NCI-H1092 treated with DMSO at 0.1 percent for 48 hours (cell line): ENCODE measurements at places on chromosomes 7 and 10.

- no peak for DNase-seq
Measured at GRCh38 chr10:7314170-7314569, 96.7 kb downstream of the SFMBT2 start.

- DNase-seq: no peak
Measured at GRCh38 chr10:129662426-129662825, 195.4 kb downstream of the MGMT start.

DNA sequence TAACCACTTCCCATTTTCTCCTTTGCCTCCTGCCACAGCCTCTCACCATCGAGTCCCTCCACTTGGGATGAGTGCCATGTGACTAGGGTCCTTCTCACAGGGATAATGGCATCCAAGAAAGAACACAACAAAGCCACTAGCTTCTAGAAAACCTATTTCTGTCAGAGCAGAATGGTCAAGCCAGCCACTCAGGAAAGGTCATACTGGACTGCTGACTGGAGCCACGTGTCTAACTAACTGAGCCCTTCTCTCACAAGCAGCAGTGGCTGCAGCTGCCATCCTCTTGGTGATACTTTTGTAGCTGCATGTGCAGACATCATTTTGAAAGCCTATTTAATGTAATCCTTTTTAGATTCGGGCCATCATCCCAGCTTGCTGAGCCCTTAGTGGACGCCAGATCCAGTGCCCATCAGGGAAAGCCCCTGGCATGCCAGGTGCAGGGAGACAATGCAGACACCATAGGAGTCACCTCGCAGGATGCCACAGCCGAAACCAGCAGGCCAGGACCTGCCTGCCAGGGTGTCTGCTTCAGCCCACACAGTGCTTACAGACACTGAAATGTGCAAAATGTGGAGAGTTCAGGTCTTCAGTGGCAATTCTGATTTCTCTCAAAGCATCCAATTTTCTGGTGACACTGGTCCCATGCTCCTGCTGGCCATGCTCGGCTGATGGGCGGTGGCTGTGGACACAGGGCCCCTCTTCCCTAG lies 98.3 kb upstream of the DDC start:
- DNase-seq: no peak

DNA sequence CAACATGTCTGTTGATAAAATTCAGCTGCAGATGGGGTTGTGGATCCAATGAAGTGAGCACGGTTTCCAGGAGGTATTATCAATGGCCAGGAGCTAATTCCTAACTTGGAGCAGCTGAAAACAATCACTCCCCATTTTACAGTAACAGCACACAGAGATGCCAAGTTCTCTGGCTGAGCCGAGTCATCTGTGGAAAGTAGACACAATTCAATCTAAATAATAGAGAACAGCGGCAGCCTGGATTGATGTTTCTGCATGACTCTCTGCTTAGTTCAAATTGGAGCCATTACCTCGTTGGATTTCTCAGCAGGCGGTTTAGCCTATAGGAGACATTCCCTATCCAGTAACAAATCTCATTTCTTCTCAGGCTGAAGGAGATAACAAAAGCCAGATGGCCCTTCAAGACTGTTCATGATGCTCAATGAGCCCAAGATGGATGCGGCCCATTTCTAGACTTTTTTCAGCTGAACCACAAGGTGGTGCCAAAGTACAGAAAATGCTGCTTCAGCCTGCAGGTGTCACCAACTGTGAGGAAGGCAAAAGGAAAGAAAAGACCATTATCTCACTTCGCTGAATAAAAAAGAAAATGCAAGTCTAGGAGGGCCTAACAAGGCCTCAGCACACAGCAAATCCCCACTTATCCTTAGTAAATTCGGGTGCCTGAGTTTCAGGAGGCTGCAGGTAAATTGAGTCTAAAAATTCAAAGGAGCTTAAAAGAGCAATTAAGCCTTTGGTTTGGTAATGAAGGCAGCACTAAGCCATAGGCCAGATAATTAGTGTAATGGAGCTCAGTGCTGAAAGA lies 83.7 kb downstream of the SLC16A9 start:
- DNase-seq: peak; percentile 70

DNA sequence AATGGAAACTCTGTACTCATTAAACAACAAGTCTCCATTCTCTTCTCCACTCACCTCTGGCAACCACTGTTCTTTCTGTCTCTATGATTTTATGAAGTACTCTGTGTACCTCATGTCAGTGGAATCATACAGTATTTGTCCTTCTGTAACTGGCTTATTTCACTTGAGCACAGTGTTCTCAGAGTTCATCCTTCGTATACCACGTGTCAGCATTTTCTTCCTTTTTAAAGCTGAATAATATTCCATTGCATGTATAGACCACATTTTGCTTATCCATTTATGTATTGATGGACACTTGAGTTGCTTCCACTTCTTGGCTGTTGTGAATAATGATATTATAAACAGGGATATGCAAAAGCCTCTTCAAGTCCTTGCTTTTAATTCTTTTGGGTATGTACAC lies 333.0 kb upstream of the ZNF32 start:
- DNase-seq: no peak

DNA sequence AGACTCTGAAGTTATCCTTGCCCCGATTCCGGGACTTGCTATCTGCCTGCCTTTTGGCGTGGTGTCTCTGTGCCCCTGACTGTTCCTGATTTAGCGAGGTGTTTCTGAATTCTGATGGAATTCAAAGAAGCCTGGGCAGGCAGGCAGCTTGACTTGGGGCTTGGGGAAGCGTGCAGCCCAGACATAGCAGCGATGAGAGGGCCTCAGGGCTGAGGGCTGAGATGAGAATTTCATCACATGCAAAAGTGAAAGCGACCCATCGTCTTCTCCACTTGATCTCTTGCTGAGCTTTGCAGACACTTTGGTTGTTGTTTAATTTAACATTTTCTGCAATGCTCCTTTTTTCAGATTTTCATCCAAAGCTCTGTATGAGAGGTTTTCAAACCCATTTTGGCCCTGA lies 57.8 kb downstream of the TCF7L2 start:
- DNase-seq: no peak

- no peak for DNase-seq
Measured at GRCh38 chr7:139713061-139713460, 64.7 kb downstream of the HIPK2 start.
